ENCODE measurements at places on chromosomes 4 and X.

DNA sequence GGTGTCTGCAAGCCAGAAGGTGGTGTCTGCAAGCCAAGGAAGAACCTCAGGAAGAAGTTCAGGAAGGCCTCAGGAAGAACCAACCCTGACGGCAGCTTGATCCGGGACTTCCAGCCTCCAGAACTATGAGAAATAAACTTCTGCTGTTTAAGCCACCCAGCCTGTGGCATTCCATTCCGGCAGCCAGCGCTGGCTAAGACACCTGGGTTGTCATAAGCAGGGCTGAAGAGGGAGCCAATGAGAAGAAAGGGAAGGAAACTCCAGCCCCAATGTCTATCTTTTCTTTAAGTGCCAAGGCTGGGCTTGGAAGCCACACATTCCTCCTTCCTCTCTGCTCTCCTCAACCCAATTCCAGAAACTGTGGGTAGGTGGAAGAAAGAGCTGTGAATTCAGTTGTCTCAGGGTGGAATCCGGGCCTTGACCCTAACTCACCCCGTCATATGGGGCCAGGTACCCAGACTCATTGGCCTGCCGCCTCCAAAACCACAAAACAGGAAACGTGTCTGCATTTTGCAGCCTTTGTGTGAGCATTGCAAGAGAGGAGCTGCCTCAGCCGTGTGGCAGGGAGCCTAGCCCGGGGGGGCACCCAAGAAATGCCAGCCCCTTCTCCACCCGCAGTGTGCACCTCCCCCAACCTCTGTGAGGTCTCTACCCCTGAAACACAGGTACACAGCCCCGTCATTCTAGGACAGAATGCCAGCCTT is 26.8 kb downstream of the CRMP1 start:
- no peak for DNase-seq

DNA sequence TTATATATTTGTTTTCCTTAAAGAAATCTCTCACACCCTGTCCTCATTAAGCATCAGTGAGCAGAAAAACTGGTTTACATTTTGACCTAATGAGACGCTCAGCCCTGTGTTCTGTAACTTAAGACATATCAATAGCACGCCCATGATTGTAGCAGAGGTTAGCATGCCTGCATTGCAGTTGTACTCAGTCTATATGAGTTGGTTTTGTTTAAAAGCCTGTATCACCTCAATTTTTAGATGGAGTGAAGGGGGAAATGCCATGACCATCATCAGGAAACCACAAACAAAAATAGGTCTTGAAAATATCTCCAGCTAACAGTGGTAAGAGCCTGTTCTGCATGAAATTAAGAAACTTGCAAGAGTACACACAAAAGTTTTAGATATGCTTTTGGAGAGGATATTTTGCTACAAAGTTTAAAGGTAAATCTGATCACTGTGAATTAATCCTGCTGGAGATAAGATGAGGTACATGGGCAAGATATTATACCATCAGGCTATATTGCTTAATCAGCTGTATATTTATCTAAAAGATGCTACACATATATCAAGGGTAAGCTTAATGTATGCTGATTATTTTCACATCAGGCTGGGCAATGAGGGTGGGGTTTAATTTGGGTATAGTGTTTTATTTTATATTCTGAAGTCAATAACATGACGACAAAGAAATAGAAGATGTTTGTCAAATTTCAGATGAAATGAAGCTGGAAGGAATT is 13.1 kb upstream of the COQ2 start:
- DNase-seq = no peak

DNA sequence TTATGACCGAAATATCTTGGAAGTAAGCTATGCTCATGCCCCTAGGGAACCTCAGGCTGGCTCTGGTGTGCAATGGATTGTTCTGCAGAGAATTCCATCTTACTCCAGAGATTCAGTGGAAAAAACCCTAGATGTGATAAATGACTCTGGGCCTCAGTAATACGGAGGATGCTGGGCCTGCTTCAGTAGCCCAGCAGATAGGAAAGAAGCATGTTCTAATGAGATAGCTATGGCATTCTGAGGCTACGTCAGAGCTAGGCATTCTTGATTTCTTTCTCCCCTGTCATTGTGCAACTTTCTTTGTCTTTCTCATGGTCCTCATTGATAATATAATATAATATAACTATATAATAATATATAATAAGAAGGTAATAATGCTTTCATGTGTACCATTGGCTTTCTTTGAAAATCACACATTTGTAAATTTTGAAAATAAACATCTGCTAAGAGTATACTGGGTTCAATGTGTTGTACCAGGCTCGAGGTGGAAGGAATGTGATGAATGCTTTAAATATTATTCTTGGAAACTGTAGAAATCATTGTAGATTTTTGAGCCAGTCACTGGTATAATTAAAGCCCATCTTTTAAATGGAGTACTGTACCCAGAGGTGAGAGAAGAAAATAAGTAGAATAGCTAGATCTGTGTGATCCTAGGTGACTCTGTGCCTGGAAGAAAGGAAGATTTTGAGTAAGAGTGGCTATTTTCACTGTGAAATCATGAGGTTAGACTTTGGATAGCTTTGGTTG is 152.0 kb downstream of the IL15 start:
- DNase-seq = no peak

- DNase-seq = no peak
Observed at GRCh38 chrX:106670631-106671030, 55.9 kb upstream of the RNF128 start.

- peak; percentile 65 for DNase-seq
Observed at GRCh38 chrX:103554687-103555424, 30.5 kb upstream of the TCEAL4 start.

GRCh38 chr4:15042529-15043167 is 40.4 kb downstream of the CPEB2 start:
- no peak for DNase-seq

- DNase-seq = no peak
Observed at GRCh38 chr4:174084542-174084941, 198.9 kb downstream of the FBXO8 start.

DNA sequence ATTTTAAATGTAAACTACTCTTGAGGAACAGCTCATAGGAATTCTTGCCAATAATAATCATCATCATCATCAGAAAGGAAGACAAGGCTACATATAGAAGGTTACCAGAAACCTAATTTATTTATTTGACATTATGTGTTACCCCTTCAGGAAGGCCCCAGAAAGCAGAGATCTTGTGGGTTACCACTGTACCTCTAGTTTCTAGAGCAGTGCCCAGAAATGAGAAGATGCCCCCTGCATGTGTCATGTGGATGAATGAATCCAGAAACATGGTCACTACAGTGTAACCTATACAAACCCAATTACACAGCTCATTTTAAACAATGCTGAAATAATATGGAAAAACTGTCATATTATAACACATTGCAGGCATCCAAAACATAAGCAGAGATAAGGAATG is 70.4 kb downstream of the ARAP2 start:
- no peak for DNase-seq

- no peak for DNase-seq
Observed at GRCh38 chr4:101458914-101459313, 111.6 kb upstream of the PPP3CA start.

DNA sequence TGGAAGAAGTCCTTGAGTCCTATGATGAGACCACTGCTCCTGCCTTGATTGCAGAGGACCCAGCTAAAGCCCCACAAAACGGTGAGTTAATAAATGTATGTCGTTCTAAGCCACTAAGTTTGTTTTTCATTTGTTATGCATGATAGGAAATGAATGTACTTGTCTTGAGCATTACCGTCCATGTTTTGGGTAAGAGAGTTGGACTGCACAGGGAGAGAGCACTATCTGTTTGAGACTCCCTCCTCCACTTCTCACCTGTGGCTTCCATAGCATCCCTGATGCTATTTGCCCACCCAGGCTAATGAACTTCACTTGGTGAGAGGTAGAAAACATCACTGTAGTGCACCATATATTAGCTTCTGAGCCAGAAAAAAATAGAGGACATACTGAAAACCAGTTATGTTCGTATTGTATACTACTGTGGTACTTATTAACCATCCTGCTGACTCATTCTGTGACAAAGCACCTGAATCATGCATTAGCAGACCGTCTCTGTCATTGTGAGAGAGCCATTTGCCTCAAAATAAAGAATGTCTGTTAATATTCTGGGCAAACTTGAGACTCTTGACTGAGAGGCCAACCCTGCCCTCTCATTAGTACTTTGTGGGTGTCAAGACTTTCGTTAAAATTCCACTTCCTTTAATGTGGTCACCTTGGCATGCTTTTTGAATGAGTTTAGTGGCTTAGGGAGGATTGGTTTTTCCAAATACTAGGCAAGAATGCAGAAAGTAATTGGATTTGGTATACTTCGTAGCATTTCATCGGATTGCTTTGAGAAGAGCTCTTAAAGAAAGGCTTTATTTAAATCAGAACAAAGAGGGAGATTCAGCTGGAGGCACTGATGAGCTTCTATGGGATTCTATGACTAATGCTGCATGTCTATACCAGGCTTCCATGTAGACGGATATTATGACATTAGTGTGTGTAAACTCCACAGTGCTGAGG is 99.3 kb upstream of the GRPR start:
- DNase-seq = no peak

- DNase-seq = peak; percentile 38
Observed at GRCh38 chrX:17242470-17242869, 132.5 kb upstream of the NHS start.

DNA sequence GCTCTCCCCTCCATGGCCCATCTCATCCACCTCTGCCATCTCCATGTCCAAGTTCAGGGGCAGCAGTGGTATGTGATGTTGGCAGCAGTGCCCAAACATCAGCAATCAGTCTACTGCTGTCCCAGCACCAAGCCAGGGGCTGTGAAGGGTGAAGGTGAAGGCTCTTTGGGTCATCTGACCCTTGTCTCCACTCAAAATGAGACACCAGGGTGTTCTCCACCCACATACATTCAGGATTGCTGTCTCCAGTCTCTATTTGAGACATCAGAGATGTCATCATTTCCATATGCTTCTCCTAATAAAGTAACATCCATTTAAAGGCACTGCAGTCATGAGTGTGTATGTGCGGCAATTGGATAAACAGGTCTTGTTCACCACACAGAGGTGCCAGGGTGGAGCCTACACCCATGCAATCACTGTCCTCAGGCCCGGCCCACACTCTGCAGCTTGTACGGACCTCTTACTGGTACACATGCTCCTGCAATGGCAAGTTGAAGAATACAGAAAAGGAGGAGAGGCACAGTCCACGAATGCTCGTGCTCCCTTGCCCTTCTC is 22.2 kb downstream of the MAML3 start:
- no peak for DNase-seq

- DNase-seq = no peak
Observed at GRCh38 chr4:74716436-74716765, 77.9 kb downstream of the BTC start.

DNA sequence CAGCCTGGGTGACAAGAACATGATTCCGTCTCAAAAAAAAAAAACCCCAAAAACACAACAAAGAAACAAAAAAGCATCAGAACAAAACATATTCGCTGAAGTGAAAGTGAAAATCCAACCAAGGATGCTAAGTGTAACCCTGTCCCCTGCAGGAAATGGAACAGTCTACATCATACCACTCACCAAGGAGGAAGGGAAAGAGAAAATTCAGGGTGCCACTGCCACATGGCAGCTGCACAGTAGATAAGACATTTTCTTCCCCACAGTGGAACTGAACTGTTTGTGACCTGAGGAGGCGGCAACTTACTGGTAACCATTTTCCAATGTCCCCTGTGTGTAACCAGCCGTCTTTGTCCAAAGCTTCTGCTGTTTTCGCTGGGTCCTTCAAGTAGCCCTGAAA is 28.2 kb upstream of the CENPU start:
- no peak for DNase-seq
